NCI-H2227 treated with DMSO at 0.1 percent for 48 hours (cell line): ENCODE measurements at places on chromosomes 4 and X.

- no peak for DNase-seq
Observed at GRCh38 chr4:82698412-82698811, 100.2 kb downstream of the SCD5 start.

DNA sequence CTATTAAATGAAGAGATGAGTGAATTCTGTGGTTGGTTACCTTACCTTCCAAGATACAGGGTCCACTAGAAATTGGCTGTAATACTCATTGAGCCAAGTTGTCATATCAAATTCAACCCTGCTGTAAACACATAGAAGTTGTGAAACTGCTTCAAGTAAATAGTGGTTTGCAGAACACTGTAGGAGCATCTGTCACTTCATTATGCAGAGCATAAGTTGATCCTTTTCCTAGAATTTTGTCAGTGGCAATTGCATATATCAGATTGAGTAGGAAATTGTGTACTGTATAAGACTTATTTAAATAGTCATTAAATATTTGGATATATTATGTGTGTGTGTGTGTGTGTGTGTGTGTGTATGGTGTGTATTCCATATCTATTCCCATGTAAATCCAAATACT, 8.8 kb upstream of the XK start:
- no peak for DNase-seq

DNA sequence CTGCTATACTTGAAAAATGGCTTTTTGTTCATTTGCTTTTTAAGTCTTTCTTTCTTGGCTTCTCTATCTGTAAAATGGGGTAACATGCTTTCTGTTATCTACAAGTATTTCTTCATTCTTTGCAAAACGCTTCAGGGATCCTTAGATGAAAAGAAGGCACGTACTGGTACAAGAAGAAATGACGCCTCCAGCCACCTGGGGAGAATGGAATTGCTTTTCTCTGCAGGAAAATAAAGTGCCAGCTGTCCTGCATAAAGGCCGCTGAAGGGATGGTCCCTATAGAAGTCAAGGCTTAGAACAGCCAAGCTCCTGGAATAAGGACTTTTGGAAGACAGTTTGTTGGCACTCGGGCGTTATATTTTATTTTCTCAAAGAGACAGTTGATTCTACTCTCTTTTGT, 210.8 kb upstream of the RASGEF1B start:
- DNase-seq: peak; percentile 14

DNA sequence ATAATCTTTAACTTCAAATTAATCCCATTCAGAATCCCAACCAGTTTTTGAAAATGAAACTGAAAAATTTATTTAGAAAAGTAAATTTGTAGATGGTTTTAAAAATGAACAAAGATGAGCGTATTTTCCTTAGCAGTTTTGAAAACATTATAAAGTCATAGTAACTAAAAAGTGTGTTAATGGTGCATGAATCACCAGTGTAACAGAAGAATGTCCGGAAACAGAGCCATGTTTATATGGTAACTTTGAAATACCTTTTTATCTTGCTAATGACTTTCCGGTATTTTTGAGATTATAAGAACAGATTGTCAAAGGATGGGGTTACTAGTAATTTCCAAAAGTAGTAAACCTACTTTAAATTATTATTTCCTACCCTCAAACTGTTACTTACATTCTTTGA, 145.9 kb downstream of the IRS4 start:
- no peak for DNase-seq

GRCh38 chr4:183935355-183936005, 30.4 kb downstream of the STOX2 start:
- no peak for DNase-seq

- DNase-seq: no peak
Observed at GRCh38 chr4:69861756-69862155, 1.8 kb upstream of the SULT1E1 start.

GRCh38 chr4:69753686-69754085, 6.7 kb downstream of the SULT1B1 start:
- DNase-seq: no peak

DNA sequence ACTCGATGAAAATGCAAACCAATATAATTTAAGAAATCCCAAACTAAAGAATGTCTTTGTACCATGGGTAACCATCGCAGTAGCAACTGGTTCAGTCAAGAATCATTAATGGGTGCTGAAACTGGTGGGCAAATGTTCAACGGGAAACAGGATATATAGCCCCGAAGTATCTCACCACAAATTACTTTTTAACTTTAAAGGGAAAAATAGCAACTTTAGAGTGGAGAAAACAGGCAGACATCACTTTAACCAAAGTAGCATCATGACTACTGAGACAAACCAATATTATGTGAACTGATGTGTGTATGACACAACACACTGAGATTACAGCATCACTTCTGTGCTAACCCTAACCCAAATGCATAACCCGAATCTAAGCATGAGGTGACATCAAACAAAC, 33.8 kb upstream of the SLAIN2 start:
- no peak for DNase-seq

DNA sequence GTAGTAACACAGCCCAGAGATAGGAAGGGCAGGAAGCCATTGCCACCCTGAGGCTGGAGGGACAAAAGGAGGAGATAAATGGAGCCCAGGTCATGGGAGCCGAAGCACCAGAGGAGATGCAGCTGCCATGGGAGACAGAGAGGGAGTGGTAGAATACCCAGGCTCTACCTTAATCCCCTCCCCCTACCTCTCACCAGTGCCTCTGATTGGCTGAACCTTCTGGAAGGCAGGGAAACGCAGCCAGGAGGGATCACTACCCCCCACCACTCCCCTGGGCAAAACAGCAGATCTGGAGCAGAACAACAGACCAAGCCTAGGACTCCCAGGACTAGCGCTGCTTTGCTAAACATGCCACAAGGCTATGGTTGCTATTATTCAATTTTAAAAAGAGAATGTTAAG, 114.2 kb downstream of the ZNF827 start:
- no peak for DNase-seq

DNA sequence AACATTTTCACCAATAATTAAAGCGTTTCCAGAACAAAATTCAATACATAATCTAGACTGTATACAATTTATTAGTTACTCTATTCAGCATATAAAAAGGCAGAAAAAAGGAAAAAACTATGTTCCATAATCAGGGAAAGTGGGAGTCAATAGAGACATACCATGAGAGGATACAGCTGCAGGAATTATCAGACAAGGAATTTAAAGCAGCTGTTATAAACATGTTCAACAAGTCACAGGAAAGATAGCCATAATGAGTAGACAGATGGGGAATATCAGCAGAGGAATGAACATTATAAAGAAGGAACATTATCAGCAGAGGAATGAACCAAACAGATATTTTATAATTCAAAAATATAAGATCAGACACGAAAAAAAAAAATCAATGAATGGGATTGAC, 500.6 kb upstream of the RPS6KA3 start:
- DNase-seq: no peak
